ENCODE measurements at places on chromosomes 1 and 21.
A peak's percentile ranks its signal among the peaks of the same experiment; 100 is the strongest.

DNA sequence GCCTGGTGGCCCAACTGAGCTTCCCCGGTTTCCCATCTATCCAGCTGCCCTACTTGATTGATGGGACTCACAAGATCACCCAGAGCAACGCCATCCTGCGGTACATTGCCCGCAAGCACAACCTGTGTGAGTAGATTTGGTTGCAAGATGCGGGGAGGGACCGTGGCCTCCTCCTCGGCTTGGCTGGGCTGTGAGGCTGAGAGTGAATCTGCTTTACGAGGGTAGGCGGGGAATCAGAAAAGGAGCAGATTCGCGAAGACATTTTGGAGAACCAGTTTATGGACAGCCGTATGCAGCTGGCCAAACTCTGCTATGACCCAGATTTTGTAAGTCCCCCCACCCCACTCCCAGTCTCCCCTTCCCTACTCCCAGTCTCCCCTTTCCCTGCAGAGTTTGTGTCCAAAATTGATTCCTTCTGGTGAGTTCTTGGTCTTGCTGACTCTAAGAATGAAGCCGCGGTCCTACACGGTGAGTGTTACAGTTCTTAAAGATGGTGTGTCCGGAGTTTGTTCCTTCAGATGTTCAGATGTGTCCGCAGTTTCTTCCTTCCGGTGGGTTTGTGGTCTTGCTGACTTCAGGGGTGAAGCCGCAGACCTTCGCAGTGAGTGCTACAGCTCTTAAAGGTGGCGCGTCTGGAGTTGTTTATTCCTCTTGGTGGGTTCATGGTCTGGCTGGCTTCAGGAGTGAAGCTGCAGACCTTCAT lies 1.5 kb downstream of the GSTM2 start:
- DNase-seq: no peak

GRCh38 chr1:61370177-61370912 lies 288.0 kb downstream of the NFIA start:
- no peak for DNase-seq

GRCh38 chr1:28341591-28341990 lies 12.8 kb downstream of the MED18 start:
- DNase-seq: no peak

DNA sequence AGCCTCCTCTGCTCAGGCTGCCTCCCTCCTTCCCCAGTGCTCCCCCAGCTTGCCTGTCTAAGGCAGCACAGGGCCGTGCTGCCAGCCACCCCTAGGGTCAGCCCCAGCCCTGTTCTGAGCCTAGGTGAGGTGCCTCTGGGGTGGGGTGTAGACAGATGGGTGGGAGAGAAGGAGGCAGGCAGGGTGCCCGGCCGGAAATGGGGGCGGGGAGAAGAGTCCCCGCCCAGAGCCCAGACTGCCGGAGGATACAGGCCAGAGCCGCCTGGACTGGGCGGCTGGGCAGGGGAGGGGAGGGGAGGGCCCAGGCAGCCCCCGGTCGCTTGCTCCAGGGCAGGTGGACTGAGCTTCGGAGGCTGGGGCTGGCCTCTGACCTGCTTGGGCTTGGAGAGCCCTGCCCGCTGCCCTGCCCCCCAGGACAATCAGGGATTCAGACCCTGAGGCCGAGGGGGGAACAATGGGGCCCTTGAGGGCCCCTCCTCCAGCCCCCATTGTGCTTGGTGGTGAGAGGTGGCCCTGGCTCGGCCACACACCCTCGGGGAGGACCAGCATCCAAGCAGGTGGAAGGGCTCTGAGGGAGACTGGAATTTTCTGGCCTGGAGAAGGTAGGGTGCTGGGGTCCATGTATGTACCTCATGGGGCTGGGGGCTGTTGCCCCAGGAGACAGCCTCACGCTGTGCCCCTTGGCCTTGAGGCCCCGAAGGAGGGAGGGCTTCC lies at the start of gene GJC2:
Gene GJC2 (plus strand): TSS at position 525 of the 714 bp plus-strand sequence. CDS start 7,829 bp downstream, outside the sequence.
- DNase-seq: no peak

DNA sequence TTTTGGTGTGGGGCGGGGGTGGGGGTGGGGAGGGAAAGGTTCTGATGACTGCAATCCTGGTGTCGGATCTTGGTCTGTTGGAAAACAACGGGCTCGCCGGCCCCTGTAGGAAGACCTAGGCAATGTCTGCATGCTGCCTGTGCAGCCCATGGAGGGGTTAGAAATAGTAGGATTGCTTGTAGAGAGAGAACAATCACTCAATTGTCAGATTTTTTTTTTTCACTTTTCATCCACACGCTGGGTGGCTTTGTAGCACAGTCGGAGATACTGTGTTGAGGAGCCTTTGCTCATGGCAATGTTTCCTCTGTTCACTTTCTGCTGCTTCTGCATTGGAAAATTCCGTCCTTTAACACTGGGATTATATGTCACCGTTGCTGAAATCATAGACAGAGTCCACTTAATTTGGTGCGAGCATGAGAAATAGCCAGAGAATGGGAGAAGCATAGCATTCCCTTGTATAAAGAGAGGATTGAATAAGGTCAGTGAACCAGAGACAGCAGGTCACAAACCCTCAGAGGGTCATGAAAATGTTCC lies 107.5 kb downstream of the MRPS6 start:
- DNase-seq: no peak

GRCh38 chr1:8966606-8967005 lies 20.9 kb downstream of the CA6 start:
- DNase-seq: no peak

DNA sequence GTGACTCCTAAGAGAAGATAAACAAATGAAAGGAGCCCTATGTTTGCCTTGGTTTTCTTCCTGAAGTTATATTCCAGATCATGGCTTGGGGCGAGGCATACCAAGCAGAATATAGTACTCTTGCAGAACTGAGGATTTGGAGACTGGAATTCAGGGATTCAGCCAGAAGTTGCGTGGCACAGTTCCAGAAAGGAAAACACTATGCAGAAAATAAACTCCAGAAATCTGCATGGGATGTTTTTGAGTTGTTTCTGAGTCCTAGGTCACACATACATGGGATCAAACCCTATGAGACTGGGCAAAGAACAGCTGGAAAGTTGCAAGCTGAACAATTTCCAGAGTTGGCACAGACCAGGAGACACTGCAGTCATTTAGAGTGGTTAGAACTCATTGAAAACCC lies 42.9 kb upstream of the IFFO2 start:
- DNase-seq: peak; percentile 45
